ENCODE measurements at places on chromosomes 6 and 20. TPM values are rescaled to one million over a fixed set of nuclear protein-coding genes. Genes with fewer than 3 reads are reported as not detected.

DNA sequence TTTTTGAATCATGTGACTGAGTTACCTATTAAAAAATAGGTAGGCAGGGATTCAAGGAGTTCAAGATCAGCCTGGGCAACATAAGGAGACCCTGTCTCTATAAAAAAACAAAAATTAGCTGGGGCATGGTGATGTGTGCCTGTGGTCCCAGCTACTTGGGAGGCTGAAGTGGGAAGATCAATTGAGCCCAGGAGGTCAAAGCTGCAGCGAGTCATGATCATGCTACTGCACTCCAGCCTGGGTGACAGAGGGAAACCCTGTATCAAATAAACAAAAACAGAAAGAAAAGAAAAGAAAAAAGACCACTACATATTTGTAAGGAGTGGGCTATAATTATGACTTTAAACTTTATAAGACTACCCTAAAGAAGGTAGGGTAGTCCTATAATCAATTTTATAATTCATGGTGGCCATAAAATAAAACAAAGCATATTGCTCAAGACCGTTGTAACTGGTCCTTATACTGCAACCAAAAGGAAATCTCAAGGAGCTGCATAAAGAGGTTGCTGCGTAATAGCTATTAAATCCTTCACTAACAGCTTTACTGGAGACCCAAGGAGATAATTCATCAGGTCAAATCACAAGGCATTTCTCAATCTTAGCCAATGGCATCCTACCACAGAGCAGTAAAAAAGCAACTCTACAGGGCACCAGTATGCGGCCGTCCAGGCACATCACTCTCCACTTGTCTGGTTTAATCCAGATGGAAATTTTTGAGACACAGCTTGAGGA lies 13.5 kb downstream of the PIGU start:
- DNase-seq: no peak

DNA sequence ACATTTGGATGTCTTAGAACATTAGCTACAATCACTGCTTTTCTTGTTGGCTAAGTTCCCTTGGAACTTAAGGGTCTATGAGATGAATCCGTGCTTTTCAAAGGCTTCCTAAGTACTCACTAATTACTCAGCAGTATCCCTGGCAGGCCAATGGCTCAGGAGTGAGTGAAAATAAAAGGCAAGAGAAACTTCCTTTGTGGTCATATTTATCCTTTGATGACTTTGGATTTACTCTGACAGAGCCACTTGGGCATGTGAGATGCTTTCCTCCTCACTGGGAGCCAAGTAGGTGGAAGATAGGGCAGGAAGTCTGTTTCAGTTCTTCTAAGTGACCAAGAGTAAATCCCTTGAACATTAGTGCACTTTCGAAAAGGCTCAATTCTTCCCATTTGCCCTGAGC lies 224.3 kb upstream of the FOXA2 start:
- no peak for DNase-seq

CST3 gene
- total RNA-seq: 887 TPM

DNA sequence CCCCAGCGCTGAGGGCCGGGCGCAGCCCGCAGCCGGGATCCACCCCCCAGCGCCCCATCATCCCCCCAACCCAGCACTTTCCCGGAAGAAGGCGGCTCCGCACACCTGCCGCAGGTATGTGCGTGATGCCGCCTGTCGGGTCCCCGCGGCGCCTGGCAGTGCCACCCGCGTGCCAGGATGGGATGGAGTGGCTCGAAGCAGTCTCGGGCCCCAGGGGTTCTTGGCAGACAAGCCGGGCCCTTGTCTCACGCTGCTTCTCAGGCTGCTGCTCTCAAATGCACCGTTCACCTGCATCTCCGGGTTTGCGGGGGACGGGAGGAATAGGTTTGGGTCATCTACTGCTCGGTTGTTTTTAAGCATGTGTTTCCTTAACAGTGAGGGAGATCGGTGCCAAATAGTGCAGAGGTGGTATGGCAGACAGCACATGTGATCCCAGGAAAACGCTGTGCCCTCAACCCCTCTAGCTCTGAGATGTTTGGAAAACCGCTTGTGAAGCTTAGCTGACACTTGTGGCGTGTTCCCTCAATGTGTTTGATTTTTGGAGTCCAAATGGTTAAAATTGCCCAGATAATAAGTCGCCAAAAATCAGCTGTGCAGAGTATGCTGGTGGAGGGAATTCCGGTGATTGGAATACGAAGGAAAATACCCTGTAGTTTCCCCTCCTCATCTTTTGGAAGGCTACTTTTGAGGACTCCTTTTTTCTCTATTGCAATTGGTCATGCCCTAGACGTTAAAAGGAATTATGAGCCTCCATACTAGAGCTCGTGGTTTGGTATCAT lies 926 bp downstream of the MYLIP start:
- peak; percentile 54 for DNase-seq

PLEKHG1 gene
- 7.6 TPM for total RNA-seq

- DNase-seq: no peak
These were observed 23.9 kb downstream of the SRPK1 start for GRCh38 chr6:35897036-35897435.

DNA sequence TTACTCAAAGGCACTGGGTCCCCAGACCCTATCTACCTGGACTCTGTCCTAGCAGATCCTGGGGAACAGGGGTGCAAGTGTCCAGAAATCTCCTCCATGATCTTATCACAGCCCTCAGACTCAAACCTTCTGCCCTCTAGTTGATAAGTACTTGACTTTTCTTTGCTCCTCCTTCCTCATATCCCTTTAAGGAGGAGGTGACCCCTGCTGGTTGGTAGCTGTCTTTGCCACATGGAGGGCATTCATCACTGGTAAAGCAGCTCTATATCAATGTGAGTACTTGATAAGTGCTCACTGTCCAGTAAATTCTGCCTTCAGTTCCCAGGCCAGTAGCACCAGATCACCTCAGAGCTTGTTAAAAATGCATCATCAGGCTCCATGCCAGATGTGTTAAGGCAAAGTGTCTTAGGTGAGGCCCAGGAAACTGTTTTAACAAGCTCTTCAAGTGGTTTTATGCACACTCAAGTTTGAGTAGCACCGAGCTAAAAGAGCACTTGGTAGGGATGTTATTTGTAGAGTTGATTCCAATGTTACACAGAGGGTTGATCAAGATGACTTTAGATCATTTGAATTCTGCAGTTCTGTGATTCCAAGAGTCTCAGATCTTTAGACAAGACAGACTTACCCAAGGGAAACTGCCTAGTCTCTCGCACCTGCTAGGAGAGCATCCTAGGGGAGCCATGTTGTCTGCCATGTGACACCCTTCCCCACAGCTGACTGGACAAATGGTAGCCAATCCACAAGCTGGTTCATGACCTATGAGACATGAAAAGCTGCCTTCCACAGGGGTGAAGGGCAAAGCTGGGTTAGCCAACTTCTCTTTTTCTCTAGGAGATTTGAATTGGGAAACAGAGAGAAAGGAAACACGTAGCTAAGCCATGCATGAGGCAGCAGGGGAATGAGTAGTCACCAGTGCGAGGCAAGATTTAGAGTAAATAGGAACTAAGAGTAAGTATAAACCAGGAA lies 18.6 kb downstream of the TREML2 start:
- no peak for DNase-seq

KIF25 gene
- not detected for total RNA-seq

All from left ventricle myocardium superior (tissue), 1 donor.